ENCODE measurements at places on chromosomes 5 and 9.
A peak's percentile ranks its signal among the peaks of the same experiment; 100 is the strongest.

GRCh38 chr5:132486318-132487094 is 4.1 kb downstream of the IRF1 start:
- no peak for DNase-seq

- DNase-seq, result no peak
Measured at GRCh38 chr5:55533521-55534435, 986 bp downstream of the PLPP1 start.

- no peak for DNase-seq
Measured at GRCh38 chr5:34026089-34026761, 16.8 kb downstream of the C1QTNF3 start.

DNA sequence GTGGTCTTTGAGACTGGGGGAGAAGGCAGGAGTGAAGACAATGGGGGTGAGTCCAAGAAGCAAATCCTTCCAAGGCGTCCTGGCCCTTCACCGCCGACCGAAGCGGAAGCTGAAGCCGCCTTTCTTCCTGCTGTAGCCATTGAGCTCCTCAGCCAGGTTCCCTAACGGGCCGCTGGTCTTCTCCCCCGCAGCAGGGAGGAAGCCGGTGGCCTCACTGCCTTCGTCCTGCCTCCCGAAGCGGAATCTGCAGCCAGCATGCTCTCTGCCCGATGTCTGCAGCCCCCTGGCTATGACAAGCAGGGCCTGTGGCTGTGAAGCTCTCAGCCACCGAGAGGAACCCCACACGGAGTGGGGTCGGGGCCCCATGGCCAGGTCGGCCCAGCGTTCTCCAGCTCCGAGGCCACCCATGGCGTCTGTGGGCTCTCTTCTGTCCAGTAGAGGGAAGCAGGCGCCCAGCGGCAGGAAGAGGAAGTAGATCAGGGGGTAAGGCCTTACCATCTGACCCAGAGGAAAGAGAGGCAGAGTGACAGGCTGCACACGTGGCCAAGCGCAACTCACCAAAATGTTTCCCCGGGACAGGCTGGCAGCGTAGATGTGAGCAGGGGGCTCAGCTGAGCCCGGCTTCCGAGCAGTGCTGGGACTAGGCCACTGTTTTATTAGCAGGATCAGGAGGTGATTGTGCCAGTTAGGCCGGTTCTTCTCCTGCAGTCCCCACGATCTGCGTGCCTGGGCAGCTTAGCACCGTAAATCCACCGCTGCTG is 3.1 kb downstream of the QRFP start:
- DNase-seq, result no peak

- DNase-seq, result no peak
Measured at GRCh38 chr5:169549453-169550100, 34.0 kb upstream of the SPDL1 start.

GRCh38 chr9:112028242-112029221 is 131.9 kb downstream of the UGCG start:
- peak; percentile 4 for DNase-seq

- DNase-seq, result no peak
Measured at GRCh38 chr5:14582797-14583137, 1.2 kb downstream of the OTULINL start.

DNA sequence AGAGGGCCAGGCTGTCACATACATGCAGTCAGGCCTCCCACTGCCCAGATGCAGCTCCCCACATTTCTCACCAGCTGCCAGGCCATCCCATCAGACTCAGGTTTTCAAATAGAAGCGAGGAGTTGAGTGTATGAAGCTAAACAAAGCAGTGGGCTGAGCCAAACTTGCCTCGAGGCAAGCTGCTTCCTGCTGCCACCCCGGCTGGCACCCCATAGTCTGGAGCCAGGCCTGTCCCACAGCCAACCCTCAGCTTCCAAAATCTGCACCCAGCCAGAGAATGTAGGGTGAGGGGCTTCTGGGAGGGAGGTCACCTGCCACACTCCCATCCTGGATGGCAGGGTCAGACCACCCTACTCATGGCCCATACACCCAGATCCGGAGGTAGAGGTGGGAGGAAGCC is 22.3 kb upstream of the ALDH1B1 start:
- DNase-seq, result no peak

DNA sequence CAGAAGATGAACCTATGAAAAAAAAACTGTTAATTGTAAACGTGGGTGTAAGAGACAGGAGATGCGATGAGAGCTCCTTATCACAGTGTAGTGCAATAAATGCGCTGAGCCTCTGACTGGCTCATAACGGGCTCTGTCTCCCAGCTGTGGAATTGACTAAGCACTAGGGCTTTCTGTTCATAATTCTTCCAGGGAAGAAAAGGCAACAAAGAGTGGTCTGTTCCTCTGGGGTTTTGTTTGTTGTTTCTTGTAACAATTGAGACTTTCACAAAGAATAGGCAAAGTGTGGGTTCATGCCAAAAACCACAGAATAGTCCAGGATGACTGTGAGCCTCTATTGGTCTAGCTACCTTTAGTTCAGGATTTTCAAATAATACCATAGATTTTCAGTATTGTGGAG is 39.4 kb downstream of the UBE2QL1 start:
- DNase-seq, result no peak

GRCh38 chr9:113940077-113940476 is 64.0 kb downstream of the ZNF618 start:
- no peak for DNase-seq

DNA sequence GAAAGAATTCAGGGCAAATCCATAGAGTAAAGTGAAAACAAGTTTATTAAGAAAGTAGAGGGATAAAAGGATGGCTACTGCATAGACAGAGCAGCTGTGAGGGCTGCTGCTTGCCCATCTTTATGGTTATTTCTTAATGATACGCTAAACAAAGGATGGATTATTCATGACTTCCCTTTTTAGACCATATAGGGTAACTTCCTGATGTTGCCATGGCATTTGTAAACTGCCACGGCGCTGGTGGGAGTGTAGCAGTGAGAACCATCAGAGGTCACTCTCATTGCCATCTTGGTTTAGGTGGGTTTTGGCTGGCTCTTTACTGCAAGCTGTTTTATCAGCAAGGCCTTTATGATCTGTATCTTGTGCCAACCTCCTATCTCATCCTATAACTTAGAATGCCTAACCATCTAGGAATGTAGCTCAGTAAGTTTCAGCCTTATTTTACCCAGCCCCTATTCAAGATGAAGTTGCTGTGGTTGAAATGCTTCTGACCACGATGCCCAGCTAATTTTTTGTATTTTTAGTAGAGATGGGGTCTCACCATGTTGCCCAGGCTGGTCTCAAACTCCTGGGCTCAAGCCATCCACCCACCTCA is 42.1 kb downstream of the RFK start:
- DNase-seq, result no peak

GRCh38 chr9:69564557-69564956 is 107.6 kb downstream of the APBA1 start:
- DNase-seq, result no peak

DNA sequence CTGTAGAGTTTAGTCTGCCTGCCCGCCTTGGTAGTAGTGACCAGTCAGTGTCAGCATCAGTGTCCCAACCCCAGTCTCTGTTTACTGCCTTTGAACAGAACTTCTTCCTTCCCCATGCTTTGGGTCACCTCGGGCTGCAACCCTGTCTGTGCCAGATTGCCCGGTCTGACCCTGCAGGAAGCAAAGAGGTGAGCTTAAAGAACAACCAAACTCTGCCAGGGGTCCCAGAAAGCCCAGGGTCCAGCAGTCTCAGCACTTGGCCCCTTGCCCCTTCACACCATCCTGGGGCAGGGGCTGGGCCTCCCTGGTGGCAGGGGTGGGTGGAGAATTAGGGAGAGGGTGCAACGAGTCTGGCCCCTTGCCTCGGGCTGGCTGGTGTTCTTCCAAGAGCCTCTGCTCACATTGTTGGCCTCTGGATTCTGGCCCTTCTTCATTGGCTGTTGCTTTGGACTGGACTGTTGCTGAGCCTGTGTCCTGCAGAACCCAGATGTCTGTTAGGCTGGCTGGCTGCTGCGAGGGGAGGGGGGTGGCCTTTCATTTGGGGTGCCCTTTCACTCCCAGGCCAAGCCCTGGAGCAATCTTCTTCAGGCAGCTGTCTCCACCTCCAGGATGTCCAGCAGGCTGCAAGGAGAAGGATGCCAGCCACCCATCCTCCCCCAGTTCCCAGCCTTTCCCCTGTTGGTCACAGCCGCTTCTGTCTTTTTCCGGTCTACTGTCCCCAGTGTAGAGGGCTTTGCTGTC is 51.2 kb downstream of the SAR1B start:
- no peak for DNase-seq

DNA sequence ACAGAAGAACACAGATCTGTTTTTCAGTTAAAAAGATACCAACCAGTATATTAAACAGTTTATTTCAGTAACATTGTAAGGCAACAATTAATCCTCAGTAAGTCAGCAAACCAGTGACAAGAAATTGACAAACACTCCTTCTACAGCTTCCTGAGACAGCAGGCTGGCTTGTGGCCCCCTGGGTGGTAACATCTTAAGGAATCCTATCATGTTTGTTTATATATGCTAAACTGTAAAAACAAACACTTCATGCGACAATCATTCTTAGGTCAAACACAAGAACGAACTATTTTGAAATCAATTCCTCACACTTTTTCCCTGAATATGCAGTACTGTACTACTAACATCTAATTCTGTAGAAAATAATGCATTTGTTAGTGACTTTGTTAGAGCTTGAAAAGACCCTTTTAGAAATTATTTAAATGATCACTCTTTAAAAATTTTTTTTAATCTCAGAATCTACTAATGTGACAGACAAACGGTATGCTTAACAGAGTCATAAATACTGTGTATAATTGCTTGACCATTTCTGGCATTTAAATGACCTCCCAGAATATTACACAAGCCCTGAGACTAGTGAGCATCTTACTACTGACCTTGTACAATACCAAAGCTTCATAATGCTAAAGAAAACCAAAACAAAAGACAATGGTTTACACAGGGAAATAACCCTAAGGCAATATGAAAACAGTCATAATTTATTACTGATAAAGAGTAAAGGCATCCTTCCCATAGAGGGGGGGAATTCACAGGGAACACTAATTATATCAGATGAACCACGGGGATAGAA is 48.2 kb downstream of the ERMP1 start:
- DNase-seq, result no peak

- DNase-seq, result no peak
Measured at GRCh38 chr9:7259544-7260241, 501.9 kb downstream of the KDM4C start.

GRCh38 chr5:78497573-78498533 is 137.4 kb downstream of the SCAMP1 start:
- no peak for DNase-seq

DNA sequence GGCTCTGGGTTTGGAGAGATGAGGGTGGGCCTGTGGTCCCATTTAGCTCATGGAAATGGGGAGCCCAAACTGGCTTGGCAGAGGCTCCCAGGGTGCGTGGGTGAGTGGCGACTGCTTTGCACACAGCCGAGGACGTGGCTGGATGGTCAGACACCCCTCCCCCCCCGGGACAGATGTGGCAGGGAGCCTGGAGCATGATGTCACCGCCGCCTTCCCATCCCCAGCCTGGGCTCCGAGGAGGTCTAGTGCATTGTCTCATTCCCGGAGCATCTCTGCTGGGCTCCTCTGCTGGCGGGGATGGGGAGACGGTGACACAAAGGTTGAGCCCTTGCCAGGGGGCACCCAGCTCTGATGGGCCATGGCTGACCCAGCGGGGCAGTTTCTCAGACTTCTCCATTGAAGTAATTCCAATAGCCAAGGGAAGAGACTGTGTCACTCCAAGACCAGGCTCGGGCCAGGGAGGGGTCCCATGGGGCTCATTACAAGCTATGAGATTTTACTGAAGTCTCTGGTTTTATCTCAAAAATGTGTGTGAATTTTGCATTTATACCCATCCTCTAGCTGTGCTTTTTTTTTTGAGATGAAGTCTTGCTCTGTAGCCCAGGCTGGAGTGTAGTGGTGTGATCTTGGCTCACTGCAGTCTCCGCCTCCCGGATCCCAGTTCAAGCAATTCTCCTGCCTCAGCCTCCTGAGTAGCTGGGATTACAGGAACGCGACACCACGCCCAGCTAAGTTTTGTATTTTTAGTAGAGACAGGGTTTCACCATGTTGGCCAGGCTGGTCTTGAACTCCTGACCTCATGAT is 36.1 kb downstream of the HMCN2 start:
- DNase-seq, result no peak

DNA sequence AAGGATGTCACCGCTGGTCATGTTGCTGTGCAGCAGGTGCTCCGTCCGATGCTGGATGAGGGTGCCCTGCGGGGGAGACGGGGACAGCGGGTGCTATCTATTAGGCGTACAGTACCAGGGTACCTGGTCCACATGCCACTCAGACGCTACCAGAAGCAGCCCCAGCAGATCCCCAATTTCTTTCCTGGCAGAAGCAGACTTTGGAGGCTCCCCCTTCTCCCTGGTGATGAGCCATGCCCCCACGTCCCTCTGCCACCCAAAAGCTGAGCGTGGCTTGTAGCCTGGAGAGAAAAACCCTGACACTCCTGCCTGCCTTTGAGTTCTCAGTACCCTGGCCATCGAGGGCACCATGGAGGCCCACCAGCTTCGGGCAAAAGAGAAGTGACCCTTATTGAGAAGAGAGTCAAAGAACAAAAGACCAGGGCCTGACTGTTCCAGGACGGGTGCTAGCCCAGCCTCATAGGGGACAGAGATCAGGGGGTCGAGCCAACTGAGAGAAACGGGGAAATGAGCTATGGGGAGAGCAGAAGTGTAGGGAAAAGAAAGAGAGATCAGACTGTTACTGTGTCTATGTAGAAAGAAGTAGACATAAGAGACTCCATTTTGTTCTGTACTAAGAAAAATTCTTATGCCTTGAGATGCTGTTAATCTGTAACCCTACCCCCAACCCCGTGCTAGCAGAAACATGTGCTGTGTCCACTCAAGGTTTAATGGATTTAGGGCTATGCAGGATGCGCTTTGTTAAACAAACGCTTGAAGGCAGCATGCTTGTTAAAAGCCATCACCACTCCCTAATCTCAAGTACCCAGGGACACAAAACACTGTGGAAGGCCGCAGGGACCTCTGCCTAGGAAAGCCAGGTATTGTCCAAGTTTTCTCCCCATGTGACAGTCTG is 62.0 kb upstream of the ZNF354B start:
- DNase-seq, result no peak

DNA sequence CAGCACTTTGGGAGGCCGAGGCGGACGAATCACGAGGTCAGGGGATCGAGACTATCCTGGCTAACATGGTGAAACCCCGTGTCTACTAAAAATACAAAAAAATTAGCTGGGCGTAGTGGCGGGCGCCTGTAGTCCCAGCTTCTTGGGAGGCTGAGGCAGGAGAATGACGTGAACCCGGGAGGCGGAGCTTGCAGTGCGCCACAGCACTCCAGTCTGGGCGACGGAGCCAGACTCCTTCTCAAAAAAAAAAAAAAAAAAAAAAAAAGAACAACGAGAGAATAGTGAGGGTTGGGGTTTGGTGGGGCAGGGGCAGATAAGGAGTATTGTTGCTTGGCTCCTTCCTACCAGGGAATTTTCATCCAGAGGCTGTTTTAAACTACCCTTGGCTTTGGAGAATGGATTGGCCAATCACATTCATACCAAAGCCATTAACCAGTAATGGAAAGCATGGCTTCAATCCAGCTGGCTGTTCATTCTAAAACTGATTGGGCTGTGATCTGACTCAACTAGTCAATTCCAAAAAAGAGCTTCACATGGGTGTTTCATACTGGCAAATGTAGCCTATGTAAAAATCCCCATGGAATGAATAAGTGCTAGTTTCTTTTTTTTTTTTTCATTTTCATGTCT is 64.4 kb downstream of the PLCXD3 start:
- DNase-seq, result no peak

Measured in activated T-helper 9 cell treated with anti-CD3 and anti-CD28 coated beads, Interleukin-2, amount 50 U/mL, for 16 hours (primary cell).